ENCODE measurements at places on chromosomes 13 and 19. TPM values are rescaled to one million over a fixed set of nuclear protein-coding genes. Genes with fewer than 3 reads are reported as not detected.

PEX11G gene
- 2.9 TPM for total RNA-seq

VSTM2B gene
- not detected for total RNA-seq

RDH8 gene
- total RNA-seq = not detected

GPR12 gene
- total RNA-seq = not detected

CILP2 gene
- 0.08 TPM for total RNA-seq

COQ8B gene
- total RNA-seq = 22.8 TPM

CEACAM21 gene
- not detected for total RNA-seq

BRSK1 gene
- 11.3 TPM for total RNA-seq

ZFP28 gene
- 2.7 TPM for total RNA-seq

IGFLR1 gene
- total RNA-seq = 0.60 TPM

CCDC70 gene
- not detected for total RNA-seq

GNA15 gene
- total RNA-seq = not detected

RNF17 gene
- 0.30 TPM for total RNA-seq

Measured in smooth muscle cell of the coronary artery (primary cell).